ENCODE measurements at places on chromosomes 6 and 20.

GRCh38 chr6:155270561-155271091, 6.8 kb downstream of the CLDN20 start:
- H3K27me3 ChIP-seq = no peaks in the 10 kb centered on the region
- H3K36me3 ChIP-seq = no peaks in the 10 kb centered on the region
- no peak overlapping the region for H3K4me3 ChIP-seq
- peaks cover 9% of the 10 kb centered on the region for H3K4me1 ChIP-seq
- peak overlapping the region; percentile 74 for H3K27ac ChIP-seq
- no peak for DNase-seq

DNA sequence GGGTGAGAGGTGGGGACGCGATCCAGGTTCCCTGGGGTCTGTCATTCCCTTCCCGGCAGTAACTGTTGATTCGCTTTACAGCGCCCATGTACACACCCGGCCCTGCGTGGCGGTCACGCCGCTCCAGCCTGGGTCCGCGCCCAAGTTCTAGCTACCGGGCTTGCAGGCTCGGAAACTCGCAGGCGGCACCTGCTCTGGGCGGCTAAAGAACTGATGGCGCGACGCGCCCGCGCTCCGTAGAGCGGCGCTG, 1.4 kb upstream of the POU3F2 start:
- DNase-seq = no peak
- H3K4me3 ChIP-seq = peak overlapping the region; percentile 63
- no peaks in the 10 kb centered on the region for H3K36me3 ChIP-seq
- no peaks in the 10 kb centered on the region for H3K4me1 ChIP-seq
- peak overlapping the region; percentile 75 for H3K27ac ChIP-seq
- peaks cover 88% of the 10 kb centered on the region for H3K27me3 ChIP-seq

DNA sequence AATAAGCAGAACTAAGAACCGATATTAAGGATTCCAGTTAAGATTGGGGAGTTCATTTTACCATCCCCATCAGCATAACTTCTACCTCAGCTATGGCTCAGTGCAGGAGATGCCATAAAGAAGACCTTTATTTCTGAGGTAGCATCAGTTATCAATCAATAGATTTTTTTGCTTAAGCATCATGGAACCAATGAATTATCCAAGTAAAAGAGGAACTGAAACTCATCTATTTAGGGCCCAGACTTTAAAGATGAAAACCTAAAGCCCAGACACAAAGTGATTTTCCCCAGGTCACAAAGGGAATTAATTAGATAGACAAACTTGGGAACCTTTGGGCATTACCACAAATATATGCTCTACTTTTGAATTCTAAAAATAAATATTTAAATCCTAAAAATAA, 59.2 kb upstream of the TINAG start:
- H3K27me3 ChIP-seq = no peaks in the 10 kb centered on the region
- H3K4me3 ChIP-seq = no peak overlapping the region
- H3K4me1 ChIP-seq = peaks cover 6% of the 10 kb centered on the region
- H3K36me3 ChIP-seq = no peaks in the 10 kb centered on the region
- no peak for DNase-seq
- no peak overlapping the region for H3K27ac ChIP-seq

- no peaks in the 10 kb centered on the region for H3K4me1 ChIP-seq
- H3K27me3 ChIP-seq = no peaks in the 10 kb centered on the region
- peak within 1 kb of the TSS; percentile 36 for H3K4me3 ChIP-seq
- peak within 1 kb of the TSS; percentile 45 for H3K27ac ChIP-seq
- DNase-seq = no peak
Measured at GRCh38 chr6:123803504-123804013, at the start of gene NKAIN2. NKAIN2 (plus strand) TSS chr6:123803865.

- no peaks in the 10 kb centered on the region for H3K27me3 ChIP-seq
- H3K4me3 ChIP-seq = no peak overlapping the region
- no peak overlapping the region for H3K27ac ChIP-seq
- H3K4me1 ChIP-seq = no peaks in the 10 kb centered on the region
Measured at GRCh38 chr6:157045831-157046454, 268.8 kb downstream of the ARID1B start.

DNA sequence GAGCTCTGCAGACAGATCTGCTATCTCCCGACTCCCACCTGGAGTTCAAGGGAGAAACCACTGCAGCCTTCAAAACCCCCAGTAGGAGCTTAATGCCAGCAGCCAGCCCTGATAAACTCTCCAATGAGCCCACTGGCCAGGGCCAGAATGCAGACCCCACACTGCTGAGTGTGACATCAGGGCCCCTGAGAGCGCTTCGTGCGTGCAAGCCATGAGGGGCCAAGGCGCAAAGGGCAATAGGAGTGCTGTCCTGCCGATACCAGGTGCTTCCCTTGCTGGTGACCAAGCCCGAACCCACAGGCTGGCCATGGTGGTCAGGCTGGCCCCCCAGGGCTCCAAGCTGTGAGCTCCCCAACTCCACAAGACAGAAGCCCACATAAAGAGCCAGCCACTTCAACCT, 33.2 kb upstream of the CST7 start:
- peaks cover 10% of the 10 kb centered on the region for H3K4me1 ChIP-seq
- DNase-seq = no peak
- no peaks in the 10 kb centered on the region for H3K36me3 ChIP-seq
- H3K27me3 ChIP-seq = no peaks in the 10 kb centered on the region

GRCh38 chr20:57236813-57237584, 29.4 kb downstream of the BMP7 start:
- H3K4me3 ChIP-seq = no peak overlapping the region
- DNase-seq = no peak
- H3K36me3 ChIP-seq = no peaks in the 10 kb centered on the region
- H3K27me3 ChIP-seq = no peaks in the 10 kb centered on the region
- peaks cover 4% of the 10 kb centered on the region for H3K4me1 ChIP-seq

DNA sequence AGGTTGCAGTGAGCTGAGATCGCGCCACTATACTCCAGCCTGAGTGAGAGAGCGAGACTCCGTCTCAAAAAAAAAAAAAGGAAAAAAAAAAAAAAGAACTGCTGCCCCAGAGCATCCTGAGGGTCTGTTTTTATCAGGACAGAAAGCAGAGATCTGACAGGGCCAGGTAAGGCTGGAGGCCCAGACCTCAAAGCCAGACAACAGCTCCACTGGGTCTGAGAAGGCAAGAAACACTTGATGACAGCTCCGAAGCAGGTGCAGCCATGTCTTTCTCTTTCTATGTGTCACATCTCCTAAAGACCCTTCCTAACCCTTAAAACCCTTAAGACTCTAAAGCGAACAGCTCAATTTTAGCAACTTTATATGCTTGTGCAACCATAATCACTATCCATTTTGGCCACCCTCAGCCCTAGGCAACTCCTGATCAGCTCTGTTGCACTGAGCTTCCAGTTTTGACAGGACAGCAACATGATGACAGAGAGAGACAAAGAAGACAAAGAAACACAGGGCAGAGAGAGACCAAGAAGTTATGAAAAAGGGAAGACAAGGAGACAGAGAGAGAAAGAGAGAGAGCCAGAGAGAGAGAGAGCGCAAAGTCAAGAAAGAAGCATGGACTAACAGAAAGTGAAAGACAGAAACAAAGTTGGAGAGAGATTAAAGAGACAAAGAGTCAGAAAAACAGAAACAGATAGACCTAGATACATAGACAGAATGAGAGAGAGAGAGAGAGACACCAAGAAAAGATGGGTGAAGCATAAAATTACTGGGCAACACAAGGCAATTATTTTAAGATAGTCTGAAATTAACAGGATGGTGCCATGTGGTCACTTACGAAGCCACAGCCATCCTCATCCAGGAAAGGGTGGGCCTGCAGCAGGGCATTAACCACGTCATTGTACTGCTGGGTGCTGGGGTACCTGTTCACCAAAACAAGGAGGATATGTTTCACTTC, 39.2 kb downstream of the SAMD3 start:
- H3K4me1 ChIP-seq = no peaks in the 10 kb centered on the region

DNA sequence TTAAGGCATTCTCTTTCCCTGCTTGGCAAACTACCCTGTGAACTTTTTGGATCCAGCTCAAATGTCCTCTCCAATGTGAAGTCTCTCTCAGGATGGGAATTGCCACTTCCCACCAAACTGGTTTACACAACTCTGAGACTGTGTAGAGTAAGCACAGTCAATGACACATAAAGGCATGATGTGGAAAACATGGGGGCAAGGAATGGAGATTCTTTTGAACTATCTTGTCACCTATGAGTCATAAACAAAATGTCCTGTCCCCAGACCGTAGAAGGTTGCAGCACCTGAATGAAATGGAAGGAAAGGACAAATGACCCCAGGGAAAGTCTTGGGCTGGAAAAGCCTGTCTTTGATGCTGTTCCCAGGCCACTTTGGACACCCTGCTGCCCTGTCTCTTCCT, 11.0 kb upstream of the KIF13A start:
- no peak overlapping the region for H3K27ac ChIP-seq
- DNase-seq = no peak
- H3K27me3 ChIP-seq = no peaks in the 10 kb centered on the region
- H3K36me3 ChIP-seq = no peaks in the 10 kb centered on the region

DNA sequence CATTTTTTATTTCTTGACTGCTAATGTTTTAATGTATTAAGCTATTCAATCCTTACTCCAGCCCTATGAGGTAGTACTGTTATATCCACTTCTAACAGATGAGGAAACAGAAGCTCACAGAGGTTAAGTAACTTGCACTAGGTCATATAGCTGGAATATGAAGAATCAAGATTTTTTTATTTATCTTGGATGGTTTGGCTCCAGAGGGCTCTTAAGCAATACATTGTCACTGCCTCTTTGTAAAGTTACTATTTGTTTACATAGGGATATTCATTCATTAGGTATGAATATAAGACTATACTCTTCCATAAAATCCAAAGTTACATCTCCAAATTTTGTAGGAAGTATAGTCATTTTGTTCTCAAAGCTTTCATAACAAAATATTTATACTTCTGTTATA, 113.8 kb downstream of the LAMP5 start:
- no peaks in the 10 kb centered on the region for H3K4me1 ChIP-seq
- no peak overlapping the region for H3K27ac ChIP-seq
- no peak for DNase-seq

- no peak for DNase-seq
- no peaks in the 10 kb centered on the region for H3K27me3 ChIP-seq
- H3K27ac ChIP-seq = peak overlapping the region; percentile 86
- H3K36me3 ChIP-seq = peaks cover 10% of the 10 kb centered on the region
Measured at GRCh38 chr6:152380351-152380767, 256.8 kb downstream of the SYNE1 start.

- no peaks in the 10 kb centered on the region for H3K36me3 ChIP-seq
- no peaks in the 10 kb centered on the region for H3K27me3 ChIP-seq
- no peak overlapping the region for H3K4me3 ChIP-seq
- no peak overlapping the region for H3K27ac ChIP-seq
- no peak for DNase-seq
Measured at GRCh38 chr6:147974376-147974775, 368.3 kb upstream of the SASH1 start.

DNA sequence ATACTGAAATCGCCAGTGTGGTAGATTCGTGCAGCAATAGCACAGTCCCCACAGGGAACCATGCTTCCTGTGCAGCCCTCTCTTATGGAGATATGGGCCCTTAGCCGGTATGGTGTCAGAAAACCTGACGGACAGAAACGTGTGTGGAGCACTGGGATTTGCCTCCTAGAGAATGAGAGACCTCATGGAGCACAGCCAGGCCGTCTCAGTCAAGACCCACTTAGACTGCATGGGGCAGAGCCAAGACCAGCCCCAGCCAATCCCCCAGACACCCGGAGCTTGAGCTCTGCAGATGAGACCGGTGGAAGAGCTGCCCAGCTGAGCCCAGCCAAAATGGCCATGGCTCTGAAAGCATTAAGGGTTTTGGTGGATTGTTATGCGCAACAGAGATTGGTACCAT, 163.7 kb downstream of the DLL1 start:
- H3K27ac ChIP-seq = no peak overlapping the region
- no peak overlapping the region for H3K4me3 ChIP-seq
- H3K4me1 ChIP-seq = no peaks in the 10 kb centered on the region

DNA sequence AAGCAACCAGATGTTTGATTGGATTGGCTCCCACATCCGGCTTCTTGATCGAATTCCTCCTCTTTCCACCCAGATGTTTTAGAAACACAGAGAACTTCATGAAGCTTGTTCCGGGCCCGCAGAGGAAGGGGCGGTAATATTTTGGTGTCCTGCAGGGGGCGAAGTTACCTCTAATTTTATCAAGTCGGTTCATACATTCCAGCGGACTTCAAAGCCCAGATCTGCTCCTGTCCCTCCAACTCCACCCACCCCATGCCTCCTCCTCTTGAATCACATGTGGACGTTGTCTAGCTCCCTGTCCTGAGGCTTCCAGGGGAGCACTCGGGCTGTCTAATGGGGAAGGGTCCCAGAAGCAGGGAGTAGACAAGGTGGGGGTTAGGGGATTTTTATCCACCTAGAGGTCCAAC, 2.9 kb upstream of the BMP6 start:
- H3K27ac ChIP-seq = no peak overlapping the region
- DNase-seq = peak; percentile 77
- no peak overlapping the region for H3K4me3 ChIP-seq
- peaks cover 15% of the 10 kb centered on the region for H3K4me1 ChIP-seq

DNA sequence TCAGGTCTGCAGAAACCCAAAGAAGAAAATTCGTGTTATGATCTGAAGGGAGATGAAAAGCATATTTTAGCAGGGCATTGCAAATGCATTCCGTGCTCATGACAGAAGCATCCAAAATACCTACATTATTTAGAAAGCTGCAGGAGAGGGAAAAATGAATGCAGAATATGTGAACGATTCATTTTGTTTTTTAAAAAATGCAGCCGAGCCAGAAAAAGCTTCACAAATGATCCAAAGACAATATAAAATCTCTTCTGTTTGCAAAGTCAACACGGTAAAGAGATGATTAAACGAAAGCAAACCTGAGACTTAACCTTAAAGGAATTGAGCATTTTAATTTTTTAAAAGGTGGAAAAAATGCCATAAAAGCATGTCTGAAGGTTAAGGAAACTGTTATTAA, 136.1 kb upstream of the SULF2 start:
- no peaks in the 10 kb centered on the region for H3K4me1 ChIP-seq
- H3K4me3 ChIP-seq = no peak overlapping the region
- H3K27me3 ChIP-seq = no peaks in the 10 kb centered on the region
- H3K27ac ChIP-seq = no peak overlapping the region

- no peak for DNase-seq
- H3K27me3 ChIP-seq = no peaks in the 10 kb centered on the region
- no peak overlapping the region for H3K27ac ChIP-seq
- H3K36me3 ChIP-seq = no peaks in the 10 kb centered on the region
- H3K4me1 ChIP-seq = no peaks in the 10 kb centered on the region
Measured at GRCh38 chr6:124684621-124685020, 277.6 kb upstream of the RNF217 start.

GRCh38 chr6:5472571-5472970, 211.3 kb downstream of the FARS2 start:
- peaks cover 5% of the 10 kb centered on the region for H3K4me1 ChIP-seq
- H3K27me3 ChIP-seq = no peaks in the 10 kb centered on the region
- H3K4me3 ChIP-seq = no peak overlapping the region
- no peak overlapping the region for H3K27ac ChIP-seq

DNA sequence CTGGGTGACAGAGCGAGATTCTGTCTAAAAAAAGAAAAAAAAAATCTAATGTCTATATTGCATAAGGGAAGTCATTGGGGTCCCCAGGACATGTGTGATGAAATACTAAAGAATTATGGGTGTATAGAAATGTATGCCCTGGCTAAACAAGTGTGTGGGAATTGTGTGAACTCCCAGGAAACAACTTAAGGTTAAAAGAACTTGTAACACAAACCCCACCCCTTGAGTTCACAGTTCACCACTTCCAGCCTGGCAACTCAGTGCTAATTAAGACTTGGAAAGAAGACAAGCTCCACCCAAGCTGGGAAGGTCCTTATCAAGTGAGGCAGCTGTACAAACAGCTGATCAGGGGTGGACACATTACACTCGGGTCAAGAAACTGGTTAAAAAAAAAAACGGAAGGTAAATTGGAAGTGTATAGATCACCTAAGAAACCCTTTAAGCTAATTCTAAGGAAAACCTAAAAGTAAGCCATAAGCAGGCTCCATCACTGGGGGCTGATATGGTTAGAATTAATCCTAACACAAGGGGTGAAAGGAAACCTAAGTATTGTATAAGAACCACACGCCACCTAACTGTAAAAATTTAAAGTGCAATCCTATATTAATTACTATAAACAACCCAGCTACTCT, 25.2 kb downstream of the HLA-A start:
- no peak overlapping the region for H3K27ac ChIP-seq
- H3K27me3 ChIP-seq = no peaks in the 10 kb centered on the region
- DNase-seq = no peak
- H3K4me3 ChIP-seq = no peak overlapping the region
